Stimulated activated CD8-positive, alpha-beta memory T cell treated with anti-CD3 and anti-CD28 coated beads, Interleukin-4, amount 100 ng/mL, for 1 hour (primary cell): ENCODE measurements at places on chromosomes 11 and 22.

GRCh38 chr11:71432761-71433647, 15.2 kb downstream of the DHCR7 start:
- DNase-seq, result no peak

DNA sequence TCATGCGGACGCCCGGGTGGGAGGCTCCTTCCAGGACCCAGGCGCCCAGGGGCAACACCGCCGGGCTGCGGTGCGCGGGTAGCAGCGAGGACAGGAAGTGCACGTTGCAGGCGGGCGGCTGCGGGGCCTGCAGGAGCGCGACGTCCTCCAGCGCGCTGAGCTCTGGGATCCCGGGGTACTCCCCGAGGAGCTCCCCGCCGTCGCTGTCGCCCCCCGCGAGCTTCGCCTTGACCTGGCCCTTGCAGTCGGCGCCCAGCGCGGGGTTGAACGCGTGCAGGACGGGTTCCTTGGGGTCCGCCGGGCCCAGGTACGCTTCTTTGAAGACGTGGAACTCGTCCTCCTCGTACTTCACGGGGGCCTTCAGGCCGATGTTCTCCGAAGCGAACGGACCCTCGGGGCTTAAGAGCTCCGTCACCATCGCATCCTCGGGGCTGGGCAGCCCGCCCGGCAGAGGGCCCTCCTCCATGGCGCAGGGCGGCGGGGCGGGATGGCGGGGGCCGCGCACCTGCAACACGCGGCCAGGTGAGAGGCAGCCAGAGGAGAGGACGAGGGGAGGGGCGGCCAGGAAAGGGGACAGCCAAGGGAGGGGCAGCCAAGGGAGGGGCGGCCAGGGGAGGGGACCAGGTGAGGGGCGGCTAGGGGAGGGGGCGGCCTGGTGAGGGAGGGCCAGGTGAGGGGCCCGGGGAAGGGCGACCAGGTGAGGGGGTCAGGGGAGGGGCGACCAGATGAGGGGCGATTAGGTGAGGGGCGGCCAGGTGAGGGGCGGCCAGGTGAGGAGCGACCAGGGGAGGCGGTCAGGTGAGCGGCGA, 921 bp downstream of the TESMIN start:
- no peak for DNase-seq

DNA sequence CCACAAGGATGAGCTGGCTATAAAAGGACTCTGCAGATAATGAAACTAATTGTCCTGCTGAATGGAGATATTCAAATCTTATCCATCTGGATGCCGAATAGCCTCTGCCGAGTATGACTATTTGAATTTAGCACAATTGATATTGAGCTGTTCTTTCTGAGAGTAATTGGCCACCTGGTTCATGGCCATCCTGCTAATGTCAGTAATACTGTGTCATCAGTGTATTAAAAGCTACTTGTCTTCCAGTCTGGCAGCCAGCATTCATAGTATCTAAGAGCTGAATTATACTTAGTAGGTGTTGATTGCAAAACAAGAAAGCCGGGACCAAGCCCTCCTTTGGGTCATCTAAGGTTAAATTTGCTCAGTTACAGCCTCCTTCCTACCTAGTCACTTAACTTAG, 310.7 kb upstream of the NCAM1 start:
- no peak for DNase-seq

GRCh38 chr11:131829725-131830124, 459.3 kb downstream of the NTM start:
- no peak for DNase-seq

- DNase-seq, result no peak
Measured at GRCh38 chr11:95716266-95716665, 73.3 kb downstream of the FAM76B start.

DNA sequence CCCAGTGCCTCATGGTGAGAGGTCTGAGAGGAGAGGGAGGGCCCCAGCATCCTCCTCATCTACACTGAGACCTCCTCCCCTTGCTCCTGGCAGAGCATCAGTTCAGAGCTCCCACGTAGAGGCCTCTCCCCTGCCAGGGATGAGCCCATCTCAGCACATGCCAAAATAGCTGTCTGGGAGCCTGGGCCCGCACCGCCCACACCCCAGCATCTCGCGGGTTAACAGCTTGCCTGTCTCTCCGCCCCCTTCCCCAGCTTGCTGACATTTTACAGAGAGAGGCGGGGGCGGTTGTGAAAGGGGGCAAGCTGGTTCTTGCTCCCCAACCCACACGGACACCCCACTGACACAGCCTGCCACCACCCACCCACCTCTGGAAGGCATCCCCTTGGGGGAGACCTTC, 6.4 kb downstream of the DGKZ start:
- DNase-seq, result no peak

GRCh38 chr22:48186146-48186790, 1423.8 kb downstream of the TBC1D22A start:
- DNase-seq, result no peak

DNA sequence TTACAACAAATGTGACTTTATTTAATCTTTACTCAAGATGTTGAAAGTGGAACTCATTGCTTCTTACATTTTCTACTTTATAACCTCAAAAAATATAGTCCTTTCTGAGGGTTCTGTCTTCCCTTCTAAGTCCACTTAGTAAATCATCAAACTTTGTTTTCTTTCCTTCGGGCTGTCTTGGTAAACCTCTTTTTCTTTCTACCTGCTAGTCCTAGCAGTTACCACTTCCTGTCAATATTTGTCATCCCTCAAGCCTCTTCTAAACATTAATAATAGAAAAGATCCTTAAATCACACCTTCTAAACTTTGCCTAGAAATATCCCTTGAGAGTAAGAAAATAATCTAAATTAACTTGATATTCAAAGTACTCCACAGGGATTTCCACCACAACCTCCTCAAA, 580.4 kb downstream of the CNTN5 start:
- DNase-seq, result no peak

DNA sequence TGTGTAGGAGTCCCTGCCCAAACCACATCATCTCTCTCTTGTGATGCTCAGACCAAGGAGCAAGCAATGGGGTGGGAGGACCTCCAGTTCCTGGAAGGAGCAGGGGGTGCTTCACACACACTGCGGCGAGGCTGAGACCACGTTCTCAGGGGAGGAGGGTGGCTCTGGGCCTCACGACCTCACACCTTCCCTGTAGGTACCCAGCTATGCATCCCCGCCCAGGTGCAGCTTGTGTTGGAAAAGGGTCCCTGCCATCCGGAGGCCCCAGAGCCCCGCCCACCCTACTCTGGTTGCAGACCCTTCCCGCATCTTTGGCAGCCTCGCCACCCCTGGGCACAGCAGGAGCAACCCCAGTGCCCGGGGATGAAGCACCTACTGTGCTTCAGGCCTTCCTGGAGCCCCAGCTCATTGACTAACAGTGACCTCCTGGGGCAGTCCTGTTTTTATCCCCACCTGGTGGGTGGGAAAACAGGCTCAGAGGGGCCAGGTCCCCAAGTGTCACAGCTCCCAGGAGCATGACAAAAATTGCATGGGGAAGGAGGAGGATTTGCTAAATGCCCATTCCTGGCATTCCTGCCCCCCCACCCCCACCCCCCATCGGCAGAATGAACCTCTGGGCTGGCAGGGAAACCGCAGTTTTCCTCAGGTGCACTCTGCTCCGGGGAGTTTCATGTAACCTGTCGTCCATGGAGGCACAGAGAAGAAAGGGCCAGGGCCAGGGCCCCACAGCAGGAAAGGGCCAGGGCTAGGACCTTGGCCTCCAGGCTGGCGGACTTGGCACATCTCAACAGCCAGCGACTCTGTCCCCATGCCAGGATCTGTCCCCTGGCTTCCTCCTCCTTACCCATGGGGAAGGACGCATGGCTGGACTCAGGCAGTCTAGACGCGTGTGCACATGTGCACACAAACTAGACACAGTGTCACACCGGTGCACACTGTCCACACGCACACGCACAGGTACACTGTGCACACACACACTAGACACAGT, 81.0 kb downstream of the IGLL1 start:
- no peak for DNase-seq

GRCh38 chr22:26748845-26749244, 91.5 kb downstream of the MIAT start:
- no peak for DNase-seq

GRCh38 chr11:9868641-9869040, 204.8 kb downstream of the SWAP70 start:
- no peak for DNase-seq

DNA sequence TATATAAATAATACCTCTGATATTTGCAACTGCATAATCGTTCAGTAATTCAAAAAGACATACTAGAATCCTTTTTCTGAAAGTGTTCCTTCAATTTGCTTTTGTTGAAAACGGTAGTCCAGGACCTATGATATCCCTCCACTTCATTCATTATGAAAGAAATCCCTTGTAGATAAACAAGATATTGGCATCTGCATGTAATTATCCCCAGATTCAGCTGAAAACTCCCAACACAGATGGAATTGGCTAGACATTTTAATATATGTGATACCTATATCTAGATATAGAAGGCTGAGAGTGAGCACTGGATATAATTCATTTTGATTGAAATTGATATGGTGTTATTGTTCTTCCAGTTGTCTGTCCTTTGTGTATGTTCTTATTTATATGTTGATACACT, 109.4 kb downstream of the MSANTD4 start:
- no peak for DNase-seq

DNA sequence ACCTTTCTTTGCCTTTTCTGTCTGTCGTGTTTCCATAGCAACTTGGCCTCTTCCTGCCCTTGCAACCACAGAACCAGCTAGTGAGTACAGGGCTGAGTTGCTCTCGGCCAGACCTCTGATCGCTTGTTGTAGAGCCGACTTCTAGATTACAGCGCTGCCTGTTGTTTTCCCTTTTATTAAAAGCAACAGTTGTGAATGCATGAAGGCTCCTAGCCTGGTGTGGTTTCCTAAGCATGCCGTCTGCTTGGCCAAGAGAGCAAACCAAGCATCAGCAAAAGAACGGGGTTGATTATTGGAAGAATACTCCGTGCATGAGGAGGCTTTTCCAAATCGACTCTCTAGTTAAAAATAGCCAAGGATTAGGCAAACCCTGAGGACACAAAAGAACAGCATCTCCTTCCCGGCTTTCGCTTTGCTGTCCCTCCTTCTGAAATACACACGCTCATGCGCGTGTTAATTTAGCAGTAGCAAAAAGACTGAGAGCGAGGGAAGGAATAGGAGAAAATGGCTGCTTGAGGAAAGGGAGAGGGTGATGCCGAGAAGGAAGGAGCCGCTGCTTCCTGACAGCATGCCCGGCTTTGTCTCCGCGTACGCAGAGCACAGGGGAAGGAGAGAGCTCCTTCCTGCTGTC, 71.5 kb upstream of the TTC12 start:
- DNase-seq, result no peak

- no peak for DNase-seq
Measured at GRCh38 chr11:33930317-33931021, 38.6 kb upstream of the LMO2 start.

DNA sequence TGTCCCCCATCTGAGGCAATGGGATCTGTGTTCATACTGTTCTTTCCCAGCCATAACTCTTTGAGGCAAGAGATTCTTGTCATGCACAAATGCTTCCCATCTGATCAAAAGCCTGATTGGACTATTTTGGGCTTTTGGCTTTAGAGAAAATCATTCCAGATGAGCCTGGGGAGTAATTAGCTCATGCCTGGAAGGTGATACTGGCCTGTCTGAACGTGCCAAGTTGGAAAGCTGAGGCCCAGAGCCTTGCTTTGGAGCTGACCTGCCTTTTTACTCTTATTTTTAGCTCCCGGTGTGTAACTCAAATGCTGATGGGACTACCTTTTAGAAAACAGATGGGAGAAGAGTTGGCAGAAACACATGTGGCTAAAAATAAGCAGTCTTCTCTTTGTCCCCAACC, 105.0 kb downstream of the DBX1 start:
- no peak for DNase-seq

- DNase-seq, result no peak
Measured at GRCh38 chr22:50713571-50714056, 24.4 kb upstream of the ACR start.

- no peak for DNase-seq
Measured at GRCh38 chr11:73229896-73230875, 12.1 kb downstream of the P2RY2 start.

DNA sequence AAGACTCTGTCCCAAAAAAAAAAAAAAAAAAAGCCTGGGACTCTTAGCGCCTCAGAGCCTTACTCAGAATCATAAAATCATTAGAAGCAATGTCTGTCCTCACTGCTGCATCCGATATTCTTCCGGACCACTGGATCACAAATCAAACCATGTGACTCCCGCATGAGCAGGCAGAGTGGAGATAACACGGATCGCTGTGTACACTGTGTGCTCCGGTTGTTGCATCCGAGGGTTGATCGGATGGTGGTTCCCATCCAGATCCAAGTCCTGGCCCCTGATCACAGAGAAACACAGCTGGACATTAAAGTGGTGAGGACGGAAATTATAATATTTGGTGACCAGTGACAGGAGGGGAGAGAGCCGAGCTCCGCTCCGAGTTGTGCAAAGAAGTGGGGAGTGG, 9.7 kb upstream of the TXNRD2 start:
- no peak for DNase-seq

DNA sequence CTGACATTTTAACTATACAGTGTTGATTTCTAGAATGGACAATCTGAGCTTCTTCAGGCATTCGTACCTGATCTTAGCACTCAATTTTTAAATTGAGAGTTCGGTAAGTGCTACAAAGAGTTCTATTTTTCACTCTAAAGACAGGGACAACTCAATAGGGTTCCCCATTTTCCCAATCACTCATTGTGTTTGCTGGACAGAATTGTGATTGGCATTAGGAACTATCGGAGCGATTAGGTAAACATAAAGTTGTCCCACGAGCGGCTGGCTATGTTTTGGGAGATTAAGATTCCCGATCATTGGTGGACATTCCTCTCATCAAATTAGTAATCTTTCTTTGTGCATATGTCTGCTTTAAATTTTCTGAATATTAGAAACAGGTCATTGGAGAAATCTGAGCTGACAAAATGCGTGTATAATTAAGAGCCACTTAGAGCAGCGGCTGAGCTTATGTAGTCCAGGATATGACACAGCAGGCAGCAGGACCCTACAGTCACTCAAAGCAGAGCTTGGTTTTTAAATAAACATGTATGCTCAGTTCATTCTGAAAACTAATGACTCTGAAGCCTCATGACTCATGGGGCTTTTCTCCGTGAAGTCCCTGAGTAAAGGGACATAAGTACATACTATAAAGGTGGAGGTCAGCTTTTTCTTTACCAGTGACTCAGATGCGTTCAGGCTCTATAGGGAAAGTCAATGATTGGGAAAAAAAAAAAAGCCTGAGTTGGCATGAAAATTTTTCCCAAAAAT, 109.4 kb downstream of the GRIA4 start:
- no peak for DNase-seq

DNA sequence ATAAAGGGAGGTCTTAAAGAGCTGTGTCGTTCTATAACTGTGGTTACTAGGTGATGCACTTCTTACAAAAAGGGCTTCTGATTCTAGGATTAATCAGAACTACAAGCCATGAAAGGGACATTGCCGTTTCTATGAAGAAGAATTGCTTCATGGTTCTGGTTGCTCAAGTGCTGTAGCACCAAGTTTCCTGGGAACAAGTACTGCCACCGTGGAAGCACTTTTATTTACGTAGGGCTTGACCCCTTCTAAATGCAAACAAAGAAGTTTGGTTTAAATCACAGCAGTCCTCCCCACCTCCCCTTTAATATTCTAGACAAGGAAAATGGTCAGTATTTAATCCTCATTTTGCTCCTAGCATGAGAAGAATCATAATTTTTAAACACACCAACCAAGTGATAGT, 9.8 kb downstream of the YAP1 start:
- no peak for DNase-seq

- no peak for DNase-seq
Measured at GRCh38 chr11:77879218-77879617, 58.3 kb downstream of the AAMDC start.
